Fibroblast of villous mesenchyme (primary cell): ENCODE measurements at places on chromosomes 12 and 14. TPM values are rescaled to one million over a fixed set of nuclear protein-coding genes. Genes with fewer than 3 reads are reported as not detected.

The KCNH3 gene
- under 0.01 TPM in 2 replicates for total RNA-seq

The TAS2R14 gene
- 4.5 and 6.9 TPM in 2 replicates for total RNA-seq

The FOXA1 gene
- total RNA-seq, result 0.32 TPM in 1 of 2 replicates, not detected in the other

DNA sequence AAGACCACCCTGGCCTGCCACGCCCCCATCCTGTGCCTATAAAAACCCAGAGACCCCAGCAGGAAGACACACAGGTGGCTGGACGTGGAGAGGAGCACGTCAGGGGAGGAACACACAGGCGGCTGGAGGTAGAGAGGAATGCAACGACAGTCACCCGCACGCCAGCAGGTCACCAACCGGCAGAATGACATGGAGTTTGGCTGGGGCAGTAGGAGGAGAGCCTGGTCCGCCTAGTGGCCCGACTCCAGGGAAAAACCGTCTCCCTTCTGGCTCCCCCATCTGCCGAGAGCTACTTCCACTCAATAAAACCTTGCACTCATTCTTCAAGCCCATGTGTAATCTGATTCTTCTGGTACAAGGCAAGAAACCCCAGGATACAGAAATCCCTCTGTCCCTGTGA, 62.7 kb upstream of the KCNH3 start:
- no peak for DNase-seq

DNA sequence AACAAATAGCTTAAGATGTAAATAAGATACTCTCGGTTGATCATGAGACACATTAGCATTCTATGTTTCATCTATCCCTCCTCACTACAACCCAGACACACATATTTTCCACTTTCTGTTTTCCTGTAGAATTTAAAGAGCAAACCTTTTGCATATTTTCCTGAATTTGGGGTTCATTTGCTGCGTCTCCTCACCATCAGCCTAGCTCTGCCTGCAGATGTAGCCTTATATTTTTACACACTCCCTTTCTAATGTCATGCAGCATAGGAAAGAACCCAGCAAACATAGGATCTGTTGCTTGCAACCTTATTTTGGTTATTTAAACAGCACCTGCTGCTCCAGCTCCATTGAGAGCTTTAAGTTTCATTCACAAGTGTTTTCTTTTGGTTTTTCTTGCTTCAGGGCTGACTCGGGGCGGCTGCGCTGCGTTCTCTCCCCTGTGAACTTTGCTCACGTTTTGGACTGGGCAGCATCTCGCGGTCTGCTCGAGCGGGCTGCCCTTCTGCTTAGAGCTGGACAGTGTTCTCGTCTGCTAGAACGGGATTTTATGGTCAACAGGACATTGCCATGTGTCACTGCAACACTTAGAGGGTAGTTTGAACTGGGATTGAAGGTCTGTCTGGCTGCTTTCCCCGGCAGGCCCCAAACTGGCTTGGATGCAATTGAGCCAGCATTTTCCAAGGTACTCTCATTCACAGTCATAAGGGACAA, 57.8 kb upstream of the VRK1 start:
- DNase-seq, result no peak

GRCh38 chr12:88185988-88186387, 43.9 kb downstream of the TMTC3 start:
- DNase-seq, result peak; percentile 52

GRCh38 chr12:131025939-131026702, 72.4 kb downstream of the ADGRD1 start:
- DNase-seq, result no peak
